ENCODE measurements at places on chromosomes 3 and 15. TPM values are rescaled to one million over a fixed set of nuclear protein-coding genes. Genes with fewer than 3 reads are reported as not detected.

DNA sequence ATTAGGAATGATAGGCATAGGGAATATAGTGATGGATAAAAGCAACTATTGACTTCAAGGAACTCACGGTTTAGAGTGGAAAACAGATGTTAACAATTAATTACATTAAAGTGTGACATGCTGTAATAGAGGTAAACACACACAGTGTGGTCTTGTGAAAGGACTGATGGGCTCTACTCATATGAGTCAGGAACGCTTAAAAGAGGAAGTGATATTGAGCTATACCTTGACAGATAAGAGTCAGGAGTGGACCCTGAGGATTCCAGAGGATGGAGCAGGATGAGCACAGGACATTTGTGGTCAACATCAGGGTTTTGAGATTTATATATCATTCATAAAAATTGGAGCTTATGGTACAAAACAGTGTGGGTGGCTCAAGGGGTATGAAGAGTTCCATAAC, 11.0 kb downstream of the EXOG start:
- DNase-seq, result no peak

DNA sequence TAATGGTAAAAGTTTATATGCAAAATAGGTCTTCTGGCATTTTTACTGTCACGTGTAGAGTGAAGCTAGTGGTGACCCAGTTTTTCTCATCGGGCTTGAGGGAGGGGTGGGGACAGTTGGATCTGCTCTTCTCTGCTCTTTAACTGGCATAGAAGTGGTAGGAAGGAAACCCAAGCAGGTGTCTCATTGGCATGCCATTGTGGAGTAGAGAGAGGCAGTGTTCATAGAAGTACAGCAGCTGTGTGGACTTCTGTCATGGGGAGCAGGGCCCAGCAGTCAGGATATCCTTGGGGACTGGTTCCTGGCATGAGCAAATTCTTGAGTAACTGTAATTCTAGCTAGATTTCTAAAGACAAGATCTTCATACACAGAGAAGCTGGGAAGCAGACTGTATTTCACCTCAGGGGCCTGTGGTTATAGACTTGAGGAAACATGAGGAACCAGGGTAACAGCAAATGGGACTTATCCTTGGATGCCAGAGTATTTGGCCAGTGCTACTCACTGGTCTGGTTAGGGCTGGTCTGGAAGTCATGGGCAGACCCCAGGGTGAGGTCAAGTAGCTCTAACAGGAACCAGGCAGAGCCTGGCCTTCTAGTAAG, 42.9 kb downstream of the CDIN1 start:
- no peak for DNase-seq

DNA sequence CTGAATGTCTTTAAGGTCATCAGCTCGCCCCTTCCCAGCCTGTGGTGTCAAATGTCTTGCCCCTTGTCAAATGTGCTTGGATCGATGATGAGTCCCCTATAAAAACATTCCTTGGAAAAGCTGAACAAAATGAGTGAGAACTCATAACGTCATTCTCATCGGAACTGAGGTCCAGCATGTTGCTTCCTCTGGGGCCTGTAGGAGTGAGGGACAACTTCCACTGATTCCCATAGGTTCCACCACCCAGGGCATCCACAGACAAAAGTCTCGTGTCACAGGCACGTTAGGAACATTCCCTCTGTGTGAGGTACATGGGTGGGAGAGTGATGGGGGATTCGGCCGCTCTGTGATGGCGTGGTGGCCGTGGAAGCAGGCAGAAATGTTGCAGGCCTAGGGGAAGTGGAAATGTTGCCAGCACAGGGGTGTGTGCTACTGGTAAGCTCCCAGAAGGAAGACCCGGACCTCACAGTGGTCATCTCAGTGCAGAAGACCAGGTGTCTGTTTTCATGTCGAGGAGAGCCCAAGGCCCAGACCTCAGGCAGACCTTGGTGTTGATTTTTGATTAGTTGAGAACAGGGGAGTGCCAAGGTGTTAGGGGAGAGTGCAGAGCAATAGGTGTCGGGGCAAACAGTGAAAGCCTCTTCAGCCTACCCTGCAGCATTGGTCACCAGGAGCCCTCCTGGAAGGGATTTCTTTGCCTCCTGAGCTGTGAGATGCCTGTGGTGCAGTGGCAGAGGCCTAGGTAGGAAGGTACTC, 96.8 kb downstream of the SNRPN start:
- DNase-seq, result no peak

DNA sequence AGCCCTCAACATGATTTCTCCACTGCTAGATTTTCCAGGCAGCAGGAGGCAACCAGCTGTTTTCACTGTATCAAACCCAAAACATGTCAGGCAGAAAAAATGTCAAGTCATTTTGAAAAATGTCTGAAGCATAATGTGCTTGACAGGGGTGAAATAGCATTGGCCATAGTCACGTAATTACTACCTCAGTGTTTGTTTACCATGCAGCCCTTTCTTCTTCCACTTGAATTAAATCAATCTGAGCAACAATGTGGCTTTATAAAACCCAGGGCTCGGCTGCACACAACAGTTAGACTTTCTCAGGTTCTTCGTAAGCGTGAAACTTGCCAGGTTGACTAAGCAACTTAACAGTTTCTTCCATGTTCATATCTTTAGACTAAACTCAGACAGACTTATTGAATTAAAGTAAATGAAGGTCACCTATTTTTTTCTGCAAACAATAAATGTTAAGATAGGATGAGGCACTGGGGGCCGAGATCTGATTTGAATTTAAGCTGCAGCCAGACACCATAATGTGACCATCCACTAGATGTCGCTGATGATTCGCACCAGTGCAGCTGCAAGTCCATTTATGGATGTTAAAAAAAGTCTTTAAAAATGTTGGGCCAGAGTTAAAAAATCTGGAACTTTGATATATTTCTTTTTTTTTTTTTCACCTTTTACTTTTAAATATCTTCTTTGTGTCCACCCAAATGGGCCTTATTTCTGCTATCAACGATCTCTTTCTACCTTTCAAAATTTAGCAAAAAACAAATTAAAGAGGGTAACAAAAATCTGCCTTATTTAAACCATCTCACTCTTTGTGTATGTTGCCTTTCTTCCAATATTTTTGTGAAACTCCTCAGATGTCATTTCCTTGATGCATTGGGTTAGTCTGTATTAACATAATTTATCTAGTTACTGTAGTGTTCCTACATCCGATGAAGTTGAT, 305.9 kb downstream of the CACNA2D3 start:
- DNase-seq, result peak; percentile 67

GRCh38 chr3:155428563-155428962, 135.1 kb upstream of the STRIT1 start:
- no peak for DNase-seq

DNA sequence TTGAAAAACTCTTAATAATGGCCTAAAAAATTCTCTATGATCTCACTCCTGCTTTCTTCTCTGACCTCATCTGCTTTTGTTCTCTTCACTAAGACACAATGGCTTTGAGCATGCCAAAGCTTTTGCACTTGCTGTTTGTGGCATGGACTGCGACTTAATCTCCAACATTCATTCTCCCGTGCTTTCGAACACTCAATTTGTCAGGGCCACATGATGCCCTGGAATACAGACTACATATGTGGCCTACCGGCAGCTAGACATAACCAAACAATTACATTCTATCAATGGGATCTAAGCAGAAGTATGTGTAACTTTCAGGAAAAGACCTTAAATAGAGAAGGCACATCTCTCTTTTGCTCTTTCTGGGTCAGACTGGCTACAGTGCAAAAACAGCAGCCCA, 506.5 kb downstream of the MAGI1 start:
- no peak for DNase-seq

GRCh38 chr3:108117241-108117775, 26.5 kb upstream of the CD47 start:
- DNase-seq, result no peak

- no peak for DNase-seq
Observed at GRCh38 chr15:77607111-77607893, 25.4 kb downstream of the LINGO1 start.

DNA sequence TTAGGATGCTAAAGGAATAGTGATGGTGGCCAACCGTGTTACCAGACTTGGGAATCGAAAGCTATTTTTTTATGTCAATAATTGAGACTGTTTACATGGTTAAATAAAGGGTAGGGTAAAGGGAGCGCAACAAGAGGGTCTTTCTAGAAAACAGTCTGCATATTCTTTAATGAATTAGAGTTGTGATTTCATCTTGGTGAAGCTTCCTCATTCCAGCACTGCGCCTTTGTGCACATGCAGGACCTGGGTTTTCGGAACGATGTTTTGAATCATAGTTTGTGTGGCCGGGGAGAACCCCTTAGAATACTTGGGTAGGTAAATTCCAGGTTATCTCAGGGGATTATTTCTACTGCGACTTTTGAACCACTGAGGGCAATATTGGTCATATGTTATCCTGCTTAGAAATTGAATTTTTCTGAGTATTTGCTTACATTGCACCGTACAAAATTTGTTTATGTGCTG, 1.3 kb downstream of the PIK3CA start:
- DNase-seq, result peak; percentile 78

DNA sequence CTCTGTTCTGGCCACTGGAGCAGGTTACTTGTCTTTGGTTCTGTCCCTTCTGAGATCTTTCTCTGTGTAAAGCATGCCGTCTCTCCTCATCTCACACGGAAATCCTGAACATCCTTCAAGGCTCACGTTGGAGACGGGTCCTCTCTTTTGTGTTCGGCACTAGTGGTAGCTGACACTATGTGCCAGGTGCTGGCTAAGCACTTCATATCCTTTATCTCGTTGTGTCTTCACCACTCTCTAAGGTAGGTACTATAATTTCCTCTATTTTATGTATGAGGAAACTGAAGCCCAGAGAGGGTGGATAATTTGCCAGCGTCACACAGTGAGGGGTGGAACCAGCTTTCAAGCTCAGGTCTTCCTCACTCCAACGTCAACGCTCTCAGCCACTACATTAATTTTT, 1.2 kb downstream of the IFT122 start:
- peak; percentile 39 for DNase-seq

DNA sequence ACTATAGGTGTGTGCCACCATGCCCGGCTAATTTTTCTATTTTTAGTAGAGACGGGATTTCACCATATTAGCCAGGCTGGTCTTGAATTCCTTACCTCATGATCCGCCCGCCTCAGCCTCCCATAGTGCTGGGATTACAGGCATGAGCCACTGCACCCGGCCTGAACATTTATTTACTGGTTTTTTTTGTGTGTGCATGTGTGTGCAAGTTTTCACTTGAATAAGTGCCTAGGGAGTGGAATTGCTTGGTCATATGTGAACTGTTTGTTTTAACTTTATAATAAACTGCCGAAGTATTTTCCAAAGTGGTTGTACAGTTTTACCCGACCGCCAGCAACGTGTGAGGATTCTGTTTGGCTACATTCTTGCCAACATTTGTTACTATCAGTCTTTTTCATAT, 14.1 kb downstream of the BBS4 start:
- no peak for DNase-seq

DNA sequence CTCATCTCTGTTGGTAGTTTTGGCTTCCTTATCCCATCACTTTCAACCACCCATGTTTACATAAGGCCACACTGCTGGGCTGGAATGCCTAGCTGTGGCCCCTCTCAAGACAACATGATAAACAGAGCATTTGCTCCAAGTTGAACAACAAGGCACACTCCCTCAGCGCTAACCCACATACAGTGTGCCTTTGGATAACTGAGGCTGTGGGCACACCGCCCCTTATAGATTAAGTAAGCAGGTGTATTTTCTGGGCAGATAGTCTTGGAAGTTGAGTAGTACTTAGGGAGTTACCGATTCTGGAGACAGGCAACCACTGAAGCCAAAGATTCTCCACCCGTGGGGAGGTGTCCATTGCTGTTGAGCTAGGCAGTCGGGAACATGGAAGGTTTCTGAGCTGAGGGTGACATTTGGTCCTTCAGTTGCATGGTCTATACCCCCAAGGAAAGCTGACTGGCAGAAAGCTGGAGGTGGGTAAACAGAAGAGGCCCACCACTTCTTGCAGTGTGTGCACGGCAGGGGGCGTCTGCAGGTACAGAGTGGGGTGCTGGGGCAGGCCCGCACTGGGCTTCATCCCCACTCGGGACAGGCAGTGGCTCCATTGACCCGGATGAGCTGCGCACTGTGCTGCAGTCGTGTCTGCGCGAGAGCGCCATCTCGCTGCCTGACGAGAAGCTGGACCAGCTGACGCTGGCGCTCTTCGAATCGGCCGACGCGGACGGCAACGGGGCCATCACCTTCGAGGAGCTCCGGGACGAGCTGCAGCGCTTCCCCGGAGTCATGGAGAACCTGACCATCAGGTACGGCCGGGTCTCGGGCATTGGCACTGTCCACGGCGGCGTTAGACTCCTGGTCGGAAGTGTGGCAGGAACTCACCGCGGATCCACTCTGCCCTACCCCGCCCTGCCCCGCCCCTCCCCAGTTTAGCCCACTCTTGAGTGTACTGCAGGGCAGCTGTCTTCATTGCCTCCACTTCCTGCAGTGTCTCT, 16.8 kb downstream of the NOX5 start:
- DNase-seq, result peak; percentile 58

- peak; percentile 28 for DNase-seq
Observed at GRCh38 chr3:3165241-3165640, 14.2 kb downstream of the CRBN start.

- DNase-seq, result no peak
Observed at GRCh38 chr3:73808862-73809509, 184.2 kb upstream of the PDZRN3 start.

GRCh38 chr3:29686889-29687592, 406.2 kb downstream of the RBMS3 start:
- no peak for DNase-seq

DNA sequence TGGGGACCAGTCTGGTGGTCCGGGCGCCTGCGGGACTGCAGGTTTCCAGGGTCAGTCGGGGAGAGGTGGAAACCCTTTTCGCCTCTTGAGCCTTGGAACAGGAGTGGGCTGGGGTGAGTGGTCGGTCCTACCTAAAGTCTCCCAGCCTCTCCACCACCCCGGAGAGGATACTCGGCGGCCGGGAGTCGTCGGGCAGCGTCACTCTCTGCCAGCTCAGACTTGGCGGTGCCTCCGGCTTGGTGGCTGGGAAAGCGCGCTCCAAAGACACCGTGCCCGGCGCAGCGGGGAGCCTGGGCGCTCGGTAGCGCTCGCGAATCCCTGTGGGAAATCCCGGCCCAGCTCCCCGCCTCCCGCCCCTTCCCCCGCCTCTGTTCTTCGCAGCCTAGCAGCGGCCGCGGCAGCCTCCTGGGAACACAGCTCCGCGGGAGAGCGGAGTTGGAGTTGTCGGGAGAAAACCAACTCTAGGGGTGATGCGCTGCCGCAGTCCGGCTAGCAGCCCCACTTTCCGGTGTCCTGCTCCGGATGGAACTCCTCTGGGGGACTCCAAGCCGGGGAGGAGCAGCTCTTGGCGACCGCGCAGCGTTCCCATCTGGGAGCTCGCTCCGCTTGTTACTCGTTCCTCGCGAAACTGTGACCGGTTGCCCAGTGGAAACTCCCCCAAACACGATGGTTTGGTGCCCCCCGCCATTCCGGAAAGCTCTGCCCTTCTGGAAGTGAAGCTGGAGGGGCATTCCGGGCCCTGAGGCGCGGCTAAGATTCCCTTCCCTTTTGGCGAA, 1.4 kb downstream of the EPHB1 start:
- DNase-seq, result no peak

- peak; percentile 18 for DNase-seq
Observed at GRCh38 chr3:122101646-122102045, 46.5 kb downstream of the CD86 start.

The BNC1 gene
- not detected for total RNA-seq

The STRIT1 gene
- total RNA-seq, result not detected

The ACAP2 gene
- total RNA-seq, result 37.9 TPM

The PATL2 gene
- total RNA-seq, result 6.3 TPM

The ROBO2 gene
- total RNA-seq, result not detected
